Activated CD4-positive, CD25-positive, alpha-beta regulatory T cell (primary cell): ENCODE measurements at places on chromosomes 7 and 10.

DNA sequence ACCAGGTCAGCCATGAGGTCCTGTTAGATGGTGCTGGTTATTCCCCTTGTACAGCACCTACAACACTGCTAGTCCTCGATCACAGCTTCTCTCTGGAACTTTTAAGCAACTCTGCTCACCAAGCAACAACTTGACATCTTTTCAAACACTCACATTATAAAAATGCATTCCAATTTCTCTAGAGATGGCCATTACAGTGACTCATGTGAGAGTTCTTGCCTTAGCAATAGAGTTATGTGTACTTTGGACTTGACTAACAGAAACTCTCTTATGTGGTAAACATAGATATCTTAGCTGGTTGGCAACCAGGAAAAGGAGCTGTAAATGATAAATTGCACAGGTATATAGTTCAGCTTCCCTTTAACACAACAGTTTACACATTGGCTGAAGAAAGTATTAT, 122.2 kb downstream of the PDE1C start:
- no peak for DNase-seq

DNA sequence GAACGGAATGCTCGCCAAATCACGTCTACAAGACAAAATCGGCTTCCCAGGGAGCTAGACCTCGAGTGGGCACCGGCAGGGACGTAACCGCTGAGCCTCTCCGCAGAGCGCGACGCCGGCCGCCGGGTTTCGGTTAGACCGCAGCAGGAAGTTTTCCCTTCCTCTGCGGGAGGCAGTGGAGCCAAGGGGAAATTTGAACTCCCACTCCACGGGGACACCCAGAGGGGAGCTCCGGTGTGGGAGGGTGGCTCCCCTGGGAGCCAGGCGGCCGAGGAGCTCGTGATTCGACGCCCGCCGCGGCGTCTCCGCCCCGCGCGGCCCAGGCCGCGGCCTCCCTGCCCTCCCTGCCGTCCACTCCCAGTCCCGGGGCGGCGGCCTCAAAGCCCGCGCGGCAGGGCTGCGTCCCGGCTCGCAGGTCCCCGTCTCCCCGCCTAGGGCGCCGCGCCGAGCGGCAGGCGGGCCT, 426 bp downstream of the SYPL1 start:
- peak; percentile 48 for DNase-seq

DNA sequence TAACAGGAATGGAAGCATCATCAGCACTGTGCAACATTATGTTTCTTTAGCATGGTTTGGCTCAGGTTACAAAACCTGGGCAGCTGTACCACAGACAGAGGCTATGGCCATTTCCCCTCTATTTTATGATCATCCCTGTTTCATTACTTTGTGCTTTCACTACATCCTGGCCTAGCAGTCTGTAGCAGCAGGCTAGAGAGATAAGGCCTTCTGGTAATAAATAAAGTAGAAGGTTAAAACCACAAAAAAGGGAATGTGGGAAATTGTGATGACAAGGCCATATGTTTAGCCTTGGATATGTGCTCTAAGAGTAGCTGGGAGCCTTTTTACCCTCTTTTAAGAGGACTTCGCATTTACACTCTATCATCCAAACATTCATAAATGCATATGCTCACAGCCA, 266.2 kb upstream of the PHF14 start:
- DNase-seq = no peak

DNA sequence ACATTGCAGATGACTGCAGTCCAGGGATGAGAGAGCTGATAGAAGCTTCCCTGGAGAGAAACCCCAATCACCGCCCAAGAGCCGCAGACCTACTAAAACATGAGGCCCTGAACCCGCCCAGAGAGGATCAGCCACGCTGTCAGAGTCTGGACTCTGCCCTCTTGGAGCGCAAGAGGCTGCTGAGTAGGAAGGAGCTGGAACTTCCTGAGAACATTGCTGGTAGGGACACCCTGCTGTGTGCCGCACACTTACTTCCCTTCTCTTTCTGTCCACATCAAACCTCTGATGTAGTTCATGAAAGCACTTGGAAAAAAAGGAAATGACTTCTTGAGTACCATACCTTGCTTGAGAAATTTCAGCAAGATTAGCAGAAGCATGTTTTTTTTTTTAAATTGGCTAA, 25.3 kb downstream of the MAP3K8 start:
- DNase-seq = no peak

- no peak for DNase-seq
These were observed 228.7 kb downstream of the CNTNAP2 start for GRCh38 chr7:146345251-146345650.

DNA sequence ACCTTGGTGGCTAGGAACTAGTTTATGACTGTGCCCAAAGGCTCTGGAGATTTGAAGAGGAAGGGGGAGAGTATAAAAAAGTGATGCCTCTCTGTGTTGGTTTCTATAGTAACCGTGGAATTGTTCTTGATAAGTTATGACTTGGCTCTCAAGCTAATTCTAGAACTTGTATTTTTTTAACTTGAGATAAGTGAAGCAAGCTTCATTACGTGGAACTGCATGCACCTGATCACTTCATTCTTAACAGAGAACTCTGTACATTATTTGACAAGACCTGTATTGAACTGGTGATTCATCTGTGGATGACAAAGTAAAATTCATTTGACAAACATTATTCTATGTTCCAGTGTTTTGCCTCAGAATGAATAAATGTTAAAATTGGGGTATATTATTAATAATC, 1452.2 kb downstream of the REEP3 start:
- DNase-seq = no peak

DNA sequence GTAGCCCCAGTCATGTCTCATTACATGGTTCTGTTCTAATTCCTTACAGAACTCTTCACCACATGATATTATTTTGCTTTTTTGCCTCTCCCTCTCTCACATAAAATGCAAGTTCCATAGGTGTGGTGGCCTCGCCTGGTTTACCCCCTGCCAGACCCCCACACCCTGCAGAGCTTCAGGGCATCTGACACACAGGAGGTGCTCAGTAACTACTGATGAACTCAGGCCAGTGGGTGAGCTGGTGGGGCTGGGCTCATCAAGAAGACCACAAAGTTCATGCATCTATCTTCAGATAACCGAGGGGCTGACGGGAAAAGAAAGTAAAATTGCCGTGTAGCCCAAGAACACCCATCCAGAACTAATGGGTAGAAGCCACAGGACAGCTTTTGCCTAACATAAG, 253.1 kb downstream of the GRID1 start:
- no peak for DNase-seq

DNA sequence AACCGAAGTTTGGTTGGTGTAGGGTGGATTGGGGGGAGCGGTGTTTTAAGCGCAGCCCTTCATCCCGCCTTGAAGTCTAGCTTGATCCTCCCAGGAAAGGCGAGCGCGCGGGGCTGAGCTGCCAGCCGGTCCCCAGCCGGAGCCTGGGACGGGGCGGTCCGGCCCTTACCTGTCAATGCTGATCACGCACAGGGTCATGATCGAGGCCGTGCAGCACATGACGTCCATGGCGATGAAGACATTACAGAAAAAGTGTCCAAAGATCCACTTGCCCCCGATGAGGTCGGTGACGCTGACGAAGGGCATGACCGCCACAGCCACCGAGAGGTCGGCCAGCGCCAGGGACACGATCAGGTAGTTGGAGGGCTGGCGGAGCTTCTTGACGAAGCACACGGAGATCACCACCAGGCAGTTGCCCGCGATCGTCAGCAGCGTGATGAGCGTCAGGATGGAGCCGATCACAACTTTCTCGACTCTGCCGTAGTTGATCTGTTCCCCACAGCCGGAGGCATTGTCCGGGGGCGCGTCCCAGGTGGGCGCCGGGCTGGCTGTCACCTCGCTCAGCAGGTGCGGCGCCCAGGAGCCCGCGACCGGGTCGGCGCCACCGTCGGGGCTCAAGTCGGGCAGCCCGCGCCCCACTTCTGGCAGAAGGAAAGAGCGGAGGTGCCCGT, 740 bp downstream of the HTR7 start:
- DNase-seq = no peak

DNA sequence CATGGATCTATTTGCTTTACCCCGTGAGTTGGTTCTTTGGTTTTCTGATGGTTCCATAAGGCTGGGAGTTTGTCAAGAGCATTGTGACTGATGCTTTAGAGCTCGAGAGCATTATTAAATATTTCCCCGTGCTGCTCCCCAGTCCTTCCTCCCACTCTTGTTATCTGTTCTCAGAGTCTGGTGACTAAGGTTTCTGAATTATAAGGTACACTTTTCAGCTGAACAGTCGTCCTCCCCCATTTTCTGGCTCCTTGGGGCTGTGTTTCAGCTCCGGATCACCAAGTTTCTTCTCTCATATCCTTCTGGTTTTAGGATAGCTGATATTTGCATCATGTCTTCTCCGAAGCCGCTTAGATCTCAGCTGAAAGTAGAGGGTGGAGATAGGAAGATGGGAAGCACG, 57.8 kb upstream of the CACNB2 start:
- no peak for DNase-seq

DNA sequence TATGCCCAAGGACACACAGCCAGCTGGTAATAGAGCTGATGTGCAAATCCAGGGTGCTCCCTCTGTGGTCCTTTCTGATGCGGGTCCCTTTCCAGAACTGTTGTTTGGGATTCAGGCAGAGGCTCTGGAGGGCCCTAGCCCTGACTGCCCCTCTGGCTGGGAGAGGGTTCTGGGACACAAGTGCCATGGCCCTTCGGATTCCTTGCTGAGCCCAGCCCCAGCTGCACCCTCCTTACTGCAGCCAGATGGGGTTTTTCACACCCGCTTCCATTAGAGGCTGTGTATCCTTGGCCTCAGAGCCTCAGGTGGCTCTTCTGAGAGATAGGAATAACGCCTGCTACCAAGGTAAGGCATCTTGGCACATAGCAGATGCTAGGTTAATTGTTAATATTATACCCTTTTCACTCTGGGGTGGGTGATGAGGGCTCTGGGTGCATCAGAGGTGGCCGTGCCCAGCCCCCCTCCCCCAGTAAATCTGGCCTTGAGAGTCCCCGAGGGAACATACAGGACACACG, 89.8 kb upstream of the LRRC4 start:
- DNase-seq = no peak

- DNase-seq = no peak
These were observed 36.2 kb downstream of the HERPUD2 start for GRCh38 chr7:35658606-35659201.

GRCh38 chr10:61633665-61634064, 29.1 kb upstream of the CABCOCO1 start:
- DNase-seq = no peak

DNA sequence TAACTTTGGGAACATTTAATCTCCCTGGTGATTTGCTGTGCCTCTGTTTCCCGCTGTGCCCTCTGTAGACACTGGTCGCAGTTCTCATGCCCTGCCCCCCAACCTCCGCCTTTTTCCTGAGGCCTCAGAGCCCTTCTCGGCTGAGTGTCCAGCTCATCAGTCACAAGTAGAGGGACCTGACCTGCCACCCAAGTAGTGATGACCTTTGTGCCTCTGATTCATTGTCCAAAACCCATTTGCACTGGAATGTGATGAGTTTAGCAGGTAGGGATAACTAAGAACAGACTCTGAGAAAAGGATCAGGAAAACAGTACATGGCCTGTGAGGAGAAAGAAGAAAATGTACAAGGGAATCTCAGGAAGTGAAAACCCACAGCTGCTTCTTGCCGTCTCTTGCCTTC, 58.8 kb downstream of the LANCL2 start:
- no peak for DNase-seq

- DNase-seq = no peak
These were observed 235.4 kb downstream of the KIAA1217 start for GRCh38 chr10:24444337-24444736.

DNA sequence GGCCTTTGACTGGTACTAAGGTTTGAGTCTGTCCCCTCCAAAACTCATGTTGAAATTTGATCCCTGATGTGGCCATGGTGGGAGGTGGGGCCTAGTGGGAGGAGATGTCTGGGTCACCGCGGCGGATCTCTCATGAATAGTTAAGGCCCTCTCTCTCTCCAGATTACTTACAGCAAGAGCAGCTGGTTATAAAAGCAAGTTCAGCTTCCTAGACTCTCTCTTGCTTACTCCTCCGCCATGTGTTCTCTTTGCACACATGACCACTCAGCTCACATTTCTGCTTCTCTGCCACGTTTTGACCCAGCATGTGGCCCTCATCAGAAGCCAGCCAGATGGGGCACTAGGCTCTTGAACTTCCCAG, 29.9 kb upstream of the ZMIZ1 start:
- DNase-seq = no peak

DNA sequence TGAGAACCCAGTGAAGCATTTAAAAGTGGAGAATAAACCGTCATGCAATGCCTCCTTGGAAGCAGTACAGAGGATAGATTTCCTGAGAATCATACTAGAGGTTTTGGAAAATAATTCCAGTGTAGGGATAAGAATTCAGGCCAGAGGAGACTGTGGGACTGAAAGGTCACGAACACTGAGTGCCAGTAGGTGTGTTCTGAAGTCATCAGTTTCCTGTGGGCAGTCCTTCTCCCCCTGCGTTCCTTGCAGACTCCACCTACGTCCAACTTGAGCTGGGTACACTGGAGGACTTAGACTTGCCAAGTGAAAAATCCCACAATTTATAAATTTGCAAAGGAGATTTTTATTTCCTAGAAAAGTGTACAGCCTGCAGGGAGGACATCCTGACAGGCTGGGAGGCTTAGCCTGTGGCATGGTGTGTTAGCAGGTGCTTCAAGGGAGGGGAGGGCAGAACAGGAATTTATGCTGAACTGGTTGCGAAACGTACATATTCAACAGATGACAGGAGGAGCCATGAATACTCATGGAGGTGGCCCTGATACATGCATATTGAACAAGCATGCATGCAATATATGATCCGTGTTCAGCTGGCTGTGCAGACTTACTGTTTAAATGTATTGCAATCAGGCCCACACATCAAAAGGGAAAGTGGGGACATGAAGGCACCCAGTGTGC, 72.9 kb upstream of the POM121L12 start:
- DNase-seq = no peak

GRCh38 chr7:28389504-28390395, 22.6 kb upstream of the CREB5 start:
- DNase-seq = no peak

GRCh38 chr7:45703911-45704682, 129.9 kb downstream of the ADCY1 start:
- DNase-seq = no peak

DNA sequence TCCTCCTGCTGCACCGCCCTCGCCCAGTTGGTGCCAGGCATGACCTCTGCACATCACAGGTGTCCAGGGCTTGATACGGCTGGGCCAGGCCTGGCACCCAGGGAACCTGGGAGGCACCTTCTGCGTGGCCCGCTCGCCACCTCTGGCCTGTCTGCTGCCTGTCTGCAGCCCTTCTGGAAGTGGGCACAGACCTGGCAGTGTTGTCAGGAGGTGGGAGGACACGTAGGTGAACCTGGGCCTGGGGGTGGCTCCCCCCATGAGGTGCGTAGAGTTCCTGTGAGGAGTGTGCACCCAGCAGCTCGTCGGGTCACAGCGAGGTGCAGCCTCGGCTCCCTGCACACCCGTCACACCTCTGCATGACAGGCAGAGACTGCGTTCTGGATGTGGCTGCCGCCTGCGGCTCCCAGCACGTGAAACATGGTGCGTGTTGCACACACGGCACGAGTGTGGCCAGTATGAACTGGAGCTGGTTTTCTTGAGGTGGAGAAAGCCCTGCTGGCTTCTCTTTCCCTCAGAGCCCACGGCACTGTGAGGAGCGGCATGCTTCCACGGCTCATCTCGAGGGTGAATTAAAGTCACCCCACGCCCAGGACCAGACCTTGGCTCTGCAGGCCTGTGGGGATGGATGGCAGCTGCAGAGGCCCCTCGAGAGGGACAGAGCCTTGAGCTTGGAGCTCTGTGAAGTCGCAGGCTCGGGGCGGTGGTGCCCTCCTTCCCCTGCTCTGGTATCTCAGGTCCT, 24.8 kb downstream of the INPP5A start:
- DNase-seq = no peak
